Activated naive CD4-positive, alpha-beta T cell treated with anti-CD3 and anti-CD28 coated beads for 36 hours (primary cell): ENCODE measurements at places on chromosomes 11 and 22. TPM values are rescaled to one million over a fixed set of nuclear protein-coding genes. Genes with fewer than 3 reads are reported as not detected.

The GAL gene
- 3.9 TPM for total RNA-seq

The TTC17 gene
- 64.3 TPM for total RNA-seq

The FBXO7 gene
- 62.5 TPM for total RNA-seq

The TRIM49D2 gene
- total RNA-seq: not detected

The ZNF70 gene
- total RNA-seq: 0.93 TPM

The UPK3A gene
- total RNA-seq: not detected

The SNX32 gene
- 1.5 TPM for total RNA-seq

The SMDT1 gene
- total RNA-seq: 50.2 TPM

The SCARF2 gene
- total RNA-seq: 0.30 TPM

The ARHGAP42 gene
- total RNA-seq: not detected

The MYO18B gene
- total RNA-seq: 0.17 TPM

The CPT1B gene
- 43.7 TPM for total RNA-seq
